Stimulated activated CD8-positive, alpha-beta memory T cell treated with anti-CD3 and anti-CD28 coated beads, Interleukin-2, amount 100 ng/mL, for 1 hour (primary cell): ENCODE measurements at places on chromosomes 2 and 18.

DNA sequence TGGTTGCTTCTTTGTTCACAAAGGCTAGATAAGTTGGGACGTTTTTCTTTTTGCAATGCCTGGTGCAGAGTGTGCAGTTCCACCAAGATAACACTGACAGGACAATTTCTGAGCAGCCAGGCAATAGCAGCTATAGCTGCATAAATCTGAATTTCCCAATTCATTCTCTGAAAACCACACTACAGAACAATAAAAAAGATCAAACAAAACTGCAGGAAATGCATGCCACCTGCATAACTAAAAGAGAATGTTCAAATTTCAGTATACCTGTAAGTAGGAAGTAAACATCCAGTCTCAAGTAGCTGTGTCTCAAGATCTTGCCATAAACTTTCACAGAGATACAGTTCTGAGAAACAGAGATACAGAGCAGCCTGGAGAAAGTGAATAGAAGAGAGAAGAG is 5.3 kb upstream of the KCTD18 start:
- no peak for DNase-seq

- DNase-seq: no peak
Measured at GRCh38 chr2:216445501-216445900, 33.2 kb downstream of the SMARCAL1 start.

GRCh38 chr18:12559319-12559718 is 98.6 kb downstream of the SPIRE1 start:
- no peak for DNase-seq

DNA sequence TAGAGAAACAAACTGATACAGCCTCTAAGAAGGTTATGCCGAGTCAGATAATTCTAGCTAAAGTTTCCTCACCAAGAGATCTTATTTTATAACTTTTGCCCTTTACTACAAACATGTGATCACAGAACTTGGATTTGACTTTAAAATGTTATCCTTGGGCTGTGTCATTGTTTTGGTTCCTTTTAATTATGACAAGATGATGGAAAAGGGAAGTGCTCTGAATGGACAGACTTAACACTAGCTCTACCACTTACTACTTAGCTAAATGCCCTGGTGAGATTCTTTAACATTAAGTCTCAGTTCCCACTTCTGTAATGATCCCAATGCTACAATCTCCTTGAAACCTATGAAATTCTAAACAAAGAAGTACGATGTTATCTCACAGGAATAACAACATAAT is 69.9 kb downstream of the RTTN start:
- DNase-seq: no peak

DNA sequence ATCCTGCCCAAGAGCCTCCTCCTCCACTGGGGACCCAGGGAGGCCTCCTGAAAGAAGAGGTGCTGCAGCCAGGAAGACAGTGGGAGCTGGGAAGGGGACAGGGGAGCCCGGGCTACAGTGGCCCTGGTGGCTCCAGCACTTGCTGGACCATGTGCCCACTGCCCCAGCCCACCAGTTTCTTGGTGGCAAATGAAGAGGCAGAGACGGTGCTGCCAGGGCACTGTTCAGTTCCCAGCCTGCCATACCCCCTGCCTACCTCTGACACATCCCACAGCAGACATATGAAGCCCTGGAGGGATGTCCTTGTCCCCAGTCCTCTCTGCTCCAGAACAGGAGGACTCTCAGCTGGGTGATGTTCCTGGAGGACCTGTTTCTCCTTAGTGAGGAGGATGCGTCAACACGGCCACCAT is 3.7 kb downstream of the RAMP1 start:
- DNase-seq: no peak

DNA sequence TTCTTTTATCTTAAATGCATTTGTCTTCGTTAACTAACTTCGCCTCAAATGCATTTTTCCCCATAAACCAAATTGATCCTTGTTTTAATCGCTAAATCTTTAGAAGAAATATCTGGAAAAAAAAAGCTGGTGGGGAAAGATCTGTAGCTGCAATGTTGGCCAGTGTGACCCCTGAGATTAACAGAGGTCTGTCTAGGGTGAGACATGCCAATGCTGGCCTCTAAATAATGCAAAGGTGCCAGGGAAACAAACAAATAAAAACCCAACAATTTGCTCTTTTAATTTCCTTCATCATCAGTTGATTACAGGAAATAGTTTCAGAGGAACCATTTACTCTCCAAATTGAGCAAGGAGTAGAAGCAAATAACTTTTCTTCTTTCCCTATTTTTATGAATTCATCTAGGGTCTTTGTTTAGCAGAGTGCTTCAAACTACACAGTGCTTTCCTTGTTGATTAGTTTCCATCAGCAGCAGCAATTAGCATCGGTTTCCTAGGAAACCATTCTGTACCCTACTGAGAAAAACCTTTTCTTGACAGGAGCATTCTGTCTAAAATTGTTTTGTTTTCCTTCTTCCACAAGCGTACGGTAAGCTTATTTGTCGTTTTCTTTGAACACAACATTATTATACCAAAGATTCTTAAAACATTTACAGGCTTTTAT is 100.5 kb upstream of the UNC80 start:
- no peak for DNase-seq

DNA sequence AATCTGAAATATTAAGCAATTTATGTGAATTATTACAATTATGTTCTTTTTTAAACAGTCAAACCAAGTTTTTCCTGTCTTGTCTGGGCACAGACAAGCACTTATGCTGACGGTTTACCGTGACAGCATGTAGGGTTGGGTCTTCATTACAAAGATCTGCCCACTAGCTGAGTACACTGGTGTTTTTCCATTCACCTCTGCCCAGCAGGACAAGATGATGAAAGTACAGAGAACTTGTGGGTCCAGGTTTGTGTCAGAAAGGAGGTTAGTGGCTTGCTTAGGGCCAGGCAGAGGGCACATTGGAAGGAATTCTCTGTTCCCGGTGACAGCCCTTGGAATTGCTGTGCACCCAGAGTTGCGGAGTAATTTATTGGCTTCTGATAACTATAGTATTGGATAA is 14.0 kb downstream of the NABP1 start:
- DNase-seq: no peak

DNA sequence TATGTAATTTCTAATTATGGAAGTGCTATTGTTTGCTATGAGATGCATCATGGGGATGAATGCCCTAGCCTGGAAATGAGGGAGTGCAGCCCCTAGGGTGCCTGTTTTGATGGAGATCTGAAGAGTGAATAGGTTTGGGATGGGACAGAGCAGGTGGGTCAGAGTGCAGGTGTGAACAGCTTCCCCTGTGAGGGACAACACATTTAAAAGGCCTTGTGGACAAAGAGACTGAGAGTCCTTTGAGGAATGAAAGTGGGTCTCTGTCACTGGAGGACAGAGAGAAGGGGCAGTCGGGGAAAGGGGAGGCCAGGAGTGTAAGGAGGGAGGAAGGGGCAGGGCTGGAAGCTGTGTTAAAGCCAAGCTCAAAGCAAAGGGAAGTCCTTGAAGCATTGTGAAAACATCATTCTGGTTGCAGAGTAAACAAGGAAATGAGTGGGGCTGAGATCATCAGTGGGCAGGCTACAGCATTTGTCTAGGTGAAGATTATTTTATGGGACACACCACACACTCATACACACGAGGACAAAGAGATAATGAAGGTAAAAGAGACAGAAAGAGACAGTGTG is 877.6 kb downstream of the SLC4A3 start:
- no peak for DNase-seq

DNA sequence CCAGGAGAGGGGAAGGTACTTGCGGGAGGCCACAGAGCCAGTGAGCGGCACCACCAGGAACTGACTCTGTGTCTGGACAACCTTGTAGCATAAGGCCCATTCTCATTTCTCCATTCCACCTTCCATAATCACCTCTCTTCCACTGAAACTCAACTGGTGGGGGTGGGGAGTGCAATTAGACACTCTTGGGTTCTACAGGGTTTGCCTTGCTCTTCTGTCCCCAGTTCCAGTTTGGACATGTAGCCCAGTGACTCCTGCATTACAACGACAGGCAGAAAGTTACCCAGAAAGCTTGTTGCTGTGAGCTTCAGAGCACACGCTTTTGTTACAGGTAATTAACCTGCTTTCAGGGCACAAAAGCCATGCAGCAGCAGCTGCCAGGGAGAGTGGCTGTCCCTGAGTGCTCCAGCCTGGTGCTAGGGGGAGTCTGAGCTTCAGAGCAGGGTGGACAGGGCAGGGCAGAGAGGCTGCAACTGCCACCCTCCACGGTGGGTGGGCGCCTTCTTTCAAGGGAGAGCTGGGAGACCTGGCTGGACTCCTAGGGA is 65.2 kb downstream of the COPS8 start:
- no peak for DNase-seq

GRCh38 chr18:44458777-44459176 is 221.9 kb upstream of the SETBP1 start:
- DNase-seq: no peak

GRCh38 chr2:55947752-55948151 is 24.2 kb upstream of the EFEMP1 start:
- DNase-seq: no peak

- DNase-seq: no peak
Measured at GRCh38 chr2:46663614-46664013, 184.2 kb downstream of the TMEM247 start.

DNA sequence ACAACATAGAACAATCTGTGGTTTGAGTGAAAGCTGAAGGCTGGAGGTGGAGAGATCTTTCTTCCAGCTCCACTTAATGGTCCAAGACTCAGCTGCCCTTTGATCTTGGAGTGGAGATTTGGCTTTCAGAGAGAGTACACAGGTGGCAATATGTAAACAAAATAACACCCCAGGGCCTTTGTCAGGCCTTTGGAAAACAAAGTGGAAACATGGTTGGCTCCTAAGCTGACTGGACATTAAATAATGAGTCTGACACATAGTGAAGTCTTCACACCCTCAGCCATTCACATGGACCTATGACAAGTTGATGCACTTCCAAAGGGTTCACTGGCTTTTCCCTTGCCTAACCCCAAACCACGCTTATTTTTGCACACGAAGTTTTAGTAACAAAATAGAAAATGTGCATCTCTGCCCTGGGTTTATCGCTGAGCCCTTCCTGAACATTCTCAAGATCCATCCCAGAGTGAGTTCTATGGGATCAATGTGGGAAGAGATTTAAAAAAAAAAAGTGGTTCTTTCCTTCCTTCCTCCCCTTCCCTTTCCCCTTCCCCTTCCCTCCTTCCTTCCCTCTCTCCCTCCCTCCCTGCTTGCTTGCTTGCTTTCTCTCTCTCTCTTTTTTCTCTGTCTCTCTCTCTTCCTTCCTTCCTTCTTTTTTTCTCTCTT is 201.3 kb upstream of the NT5C1B start:
- DNase-seq: no peak

DNA sequence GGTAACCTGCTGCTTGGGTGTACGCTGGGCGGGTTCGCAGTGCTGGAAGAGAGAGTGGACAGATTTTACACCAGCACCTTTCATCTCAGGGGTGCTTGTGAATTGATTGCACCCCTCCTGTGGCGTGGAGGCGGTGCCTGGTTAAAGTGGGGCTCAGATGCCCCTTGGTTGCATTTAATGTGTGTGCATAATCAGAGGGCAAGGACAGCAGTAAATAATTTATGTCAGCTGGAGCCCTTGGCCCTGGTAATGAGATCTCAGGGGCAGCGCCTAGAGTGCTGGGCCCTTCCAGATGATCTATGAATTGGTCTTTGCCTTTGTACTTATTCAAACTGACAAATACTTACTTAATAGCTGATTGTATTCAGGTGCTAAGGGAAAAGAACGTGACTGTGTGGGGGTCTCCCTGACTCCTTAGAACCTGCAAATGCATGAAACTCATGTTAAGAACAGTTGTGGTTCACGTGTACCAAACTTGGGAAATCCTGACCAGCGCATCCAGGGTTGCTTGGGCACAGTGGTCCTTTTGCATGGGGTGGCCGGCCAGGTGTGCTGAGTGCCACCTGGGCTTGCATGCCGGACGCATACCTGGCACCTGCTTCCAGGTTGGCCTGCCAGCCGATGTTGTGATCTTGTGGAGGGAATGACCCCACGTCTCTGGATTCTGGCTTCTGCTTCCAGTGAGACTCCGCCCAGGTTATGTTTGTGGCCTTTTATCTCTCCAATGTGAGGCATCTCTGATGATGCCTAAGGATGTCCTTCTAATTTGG is 118.5 kb downstream of the AGAP1 start:
- no peak for DNase-seq
